ENCODE measurements at places on chromosomes 6 and 20. TPM values are rescaled to one million over a fixed set of nuclear protein-coding genes. Genes with fewer than 3 reads are reported as not detected.
A peak's percentile ranks its signal among the peaks of the same experiment; 100 is the strongest.

DNA sequence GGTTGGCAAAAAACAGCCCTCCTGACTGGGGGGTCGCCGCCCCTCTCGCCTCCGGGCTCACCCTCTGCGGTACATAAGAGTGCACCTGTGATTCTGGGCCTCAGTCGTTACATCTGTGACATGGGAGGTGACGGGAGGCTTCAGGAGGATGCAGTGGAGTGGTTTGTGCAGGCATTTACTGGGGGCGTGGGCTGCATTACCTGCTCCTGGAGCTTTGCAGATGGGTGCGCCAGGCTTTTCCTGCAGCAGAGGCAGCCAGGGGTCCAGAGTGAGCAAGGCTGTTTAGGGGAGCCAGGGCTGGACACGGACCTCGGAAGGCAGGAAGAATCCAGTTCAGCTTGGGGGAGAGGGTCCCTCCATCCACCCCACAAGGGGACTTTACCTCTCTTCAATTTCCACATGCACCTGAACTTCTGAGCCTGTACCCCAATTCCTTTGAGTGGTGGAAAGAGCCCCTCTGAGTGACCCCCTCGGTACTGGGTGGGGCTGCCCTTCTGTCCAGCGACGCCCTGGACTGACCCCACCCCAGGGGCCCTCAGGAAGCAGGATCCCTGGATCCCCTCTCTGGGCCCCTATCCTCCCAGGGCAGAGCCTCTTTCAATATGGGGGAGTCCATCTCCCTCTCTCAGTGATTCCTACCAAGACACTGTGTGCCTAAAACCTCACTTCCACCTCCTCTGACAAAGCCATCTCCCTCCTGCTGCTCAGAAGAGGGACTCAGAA lies 134.0 kb downstream of the TAF4 start:
- no peak for DNase-seq

DNA sequence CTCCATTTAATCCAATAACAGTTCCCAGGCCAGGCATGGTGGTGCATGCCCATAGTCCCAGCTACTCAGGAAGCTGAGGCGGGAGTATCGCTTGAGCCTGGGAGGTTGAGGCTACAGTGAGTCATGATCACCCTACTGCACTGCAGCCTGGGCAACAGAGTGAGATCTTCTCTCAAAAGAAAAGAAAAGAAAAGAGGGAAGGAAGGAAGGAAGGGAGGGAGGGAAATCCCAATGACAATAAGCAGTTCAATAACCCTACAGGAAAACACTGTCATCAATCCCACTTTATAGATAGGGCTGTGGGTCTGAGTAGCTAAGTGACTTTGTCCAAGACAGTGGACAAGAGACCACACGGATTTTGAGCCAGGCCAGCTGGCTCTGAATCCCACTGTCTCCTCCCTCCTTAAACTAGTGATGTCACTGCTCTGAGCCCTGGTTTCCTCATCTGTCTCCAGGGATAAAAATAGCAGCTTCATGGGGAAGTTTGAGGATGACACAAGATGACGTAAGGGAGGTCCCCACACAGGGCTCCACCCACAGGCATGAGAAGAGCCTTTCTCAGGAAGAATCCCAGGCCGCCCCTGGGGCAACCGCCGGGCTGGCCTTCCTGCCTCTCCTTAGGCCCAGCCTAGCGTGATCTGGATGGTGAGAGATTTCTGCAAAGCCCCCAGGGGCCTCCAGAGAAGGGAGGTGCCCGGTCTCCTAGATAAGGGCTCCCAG lies 7.2 kb upstream of the TRIB3 start:
- no peak for DNase-seq

GRCh38 chr6:150403458-150404246 lies 34.8 kb downstream of the IYD start:
- DNase-seq = no peak

GRCh38 chr20:24146231-24146634 lies 157.7 kb upstream of the GGTLC1 start:
- DNase-seq = peak; percentile 91

- no peak for DNase-seq
Observed at GRCh38 chr20:62578294-62578897, 63.9 kb upstream of the SLCO4A1 start.

DNA sequence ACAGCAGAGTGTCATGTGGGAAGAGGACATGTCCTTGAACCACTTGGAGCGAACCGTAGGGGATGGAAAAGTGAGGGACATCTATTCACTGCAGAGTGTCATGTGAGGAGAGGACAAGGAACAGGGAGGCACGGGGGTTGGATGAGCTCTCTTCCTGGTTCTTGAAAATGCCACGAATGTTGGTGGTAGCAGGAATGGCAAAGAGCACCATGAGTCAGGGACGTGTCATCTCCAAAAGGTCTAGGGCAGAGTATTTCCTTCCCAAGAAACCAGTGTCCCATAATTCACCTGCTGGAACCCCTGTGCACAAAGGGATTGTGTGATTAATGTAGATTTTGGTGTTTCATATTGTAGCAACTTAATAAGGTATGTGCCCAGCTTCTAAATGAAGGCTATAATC lies 136.8 kb downstream of the BFSP1 start:
- DNase-seq = no peak

DNA sequence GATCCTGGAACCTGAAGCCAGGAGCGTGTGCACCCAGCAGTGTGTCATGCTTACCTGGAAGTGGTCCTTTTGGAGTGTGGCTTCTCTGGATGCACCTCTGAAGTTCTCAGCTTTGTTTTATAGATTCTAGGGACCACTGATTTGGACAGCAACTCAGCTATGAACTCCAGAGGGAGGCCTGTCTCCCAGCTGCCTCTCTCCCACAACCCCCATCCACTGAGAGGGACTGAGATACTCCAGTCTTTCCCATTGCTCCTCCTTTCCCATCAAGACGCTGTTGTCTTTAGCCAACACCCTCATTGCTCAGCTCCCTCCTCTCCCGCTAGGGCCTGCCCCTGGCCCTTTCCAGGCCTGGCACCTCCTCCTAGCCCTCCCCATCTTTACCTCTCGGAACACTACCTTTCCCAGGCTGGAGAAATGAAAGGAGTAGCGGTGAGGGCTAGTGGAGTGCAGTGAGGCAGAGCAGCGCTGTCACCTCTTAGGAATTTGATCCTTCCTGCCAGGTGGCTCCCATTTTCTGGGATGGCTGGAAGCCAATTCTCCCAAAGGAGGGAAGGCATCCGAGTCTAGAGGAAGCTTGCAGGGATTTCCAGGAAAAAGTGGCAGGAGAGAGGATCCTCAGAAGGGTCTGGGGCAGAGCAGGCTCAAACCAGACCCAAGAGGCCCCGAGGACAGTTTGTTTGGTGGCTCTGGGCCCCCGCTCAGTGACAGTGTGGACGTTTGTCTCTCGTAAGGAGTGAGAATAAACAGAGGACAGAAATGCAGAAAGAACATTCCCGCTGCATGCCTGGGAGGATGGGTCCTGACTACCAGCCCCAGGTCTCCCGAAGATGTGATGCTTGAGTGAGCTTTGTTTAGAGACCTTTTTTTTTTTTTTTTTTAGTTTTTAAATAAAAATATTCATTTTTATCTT lies at the start of gene LRRN4:
Gene LRRN4, minus strand, starts transcription at position 285 of the 913 bp plus-strand sequence. CDS start 1,261 bp downstream, outside the sequence.
- DNase-seq = no peak

The GLP1R gene
- not detected for total RNA-seq

The POM121L2 gene
- not detected for total RNA-seq
